ENCODE measurements at places on chromosomes 1 and 21.

- no peak for DNase-seq
Measured at GRCh38 chr1:108327534-108328466, 83.9 kb upstream of the NBPF4 start.

DNA sequence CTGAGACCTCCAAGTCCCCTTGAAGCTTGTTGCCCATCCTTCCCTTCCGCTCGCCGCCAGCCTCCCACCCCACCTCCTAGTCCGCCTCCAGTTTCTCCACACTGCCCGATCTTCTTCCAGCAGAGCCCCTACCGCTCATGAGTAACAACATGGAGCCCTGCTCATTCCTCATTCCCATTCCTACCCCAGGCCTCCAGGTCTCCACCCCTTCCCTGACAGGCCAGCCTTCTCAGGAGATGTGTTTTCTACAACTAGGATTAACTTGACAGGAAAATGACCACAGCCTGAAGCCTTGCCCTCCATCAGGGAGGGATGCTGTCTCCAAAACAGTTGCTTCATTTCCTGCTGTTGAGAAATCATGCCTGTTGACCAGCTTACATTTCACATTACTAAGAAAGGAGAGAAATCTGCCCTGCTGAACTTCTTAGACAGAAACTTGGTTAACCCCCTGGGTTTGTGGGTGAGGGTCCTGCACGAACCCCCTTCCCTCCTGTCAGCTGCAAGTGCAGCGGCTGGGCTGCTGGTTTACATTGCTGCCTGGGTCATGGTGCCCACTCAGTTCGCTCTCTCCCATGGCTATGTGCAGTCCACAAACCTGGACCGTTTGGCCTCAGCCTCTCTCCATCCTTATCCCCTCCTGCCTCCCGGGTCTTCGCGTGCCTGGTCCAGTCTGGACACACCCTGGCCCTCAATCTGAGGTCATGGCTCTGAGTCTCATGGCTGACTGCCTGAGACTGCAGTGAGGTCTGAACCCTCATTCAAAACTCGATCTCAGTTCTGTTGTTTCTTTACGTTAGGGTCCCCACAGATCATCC lies 16.1 kb upstream of the CHI3L1 start:
- no peak for DNase-seq

DNA sequence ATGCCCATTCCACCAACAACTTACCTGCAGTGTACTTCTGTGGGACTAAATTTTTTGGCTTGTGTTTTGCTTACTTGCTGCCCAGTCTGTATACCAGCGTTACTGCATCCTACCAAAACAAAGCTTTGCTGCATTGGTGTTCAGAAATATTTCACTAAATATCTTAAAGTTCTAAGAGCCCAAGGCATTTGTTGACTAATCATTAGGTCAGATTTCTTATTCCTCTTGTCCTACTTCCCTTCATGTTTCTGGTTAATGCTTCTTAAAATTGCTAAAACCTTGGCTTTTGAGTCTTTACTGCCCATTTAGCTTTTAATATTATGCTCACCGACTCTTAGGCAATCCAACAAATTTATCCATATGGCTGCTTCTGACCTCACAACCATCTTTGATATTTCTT lies 161.8 kb downstream of the DPYD start:
- no peak for DNase-seq

GRCh38 chr1:21813542-21813941 lies 1.5 kb downstream of the LDLRAD2 start:
- DNase-seq = no peak

- DNase-seq = no peak
Measured at GRCh38 chr1:118961156-118961555, 27.0 kb downstream of the TBX15 start.

GRCh38 chr21:36096398-36097290 lies 26.8 kb downstream of the CBR1 start:
- DNase-seq = no peak

- no peak for DNase-seq
Measured at GRCh38 chr1:31196685-31197084, 43.0 kb downstream of the NKAIN1 start.

- no peak for DNase-seq
Measured at GRCh38 chr1:178266619-178267066, 172.7 kb downstream of the RASAL2 start.

- no peak for DNase-seq
Measured at GRCh38 chr1:97108179-97108578, 386.6 kb downstream of the PTBP2 start.

DNA sequence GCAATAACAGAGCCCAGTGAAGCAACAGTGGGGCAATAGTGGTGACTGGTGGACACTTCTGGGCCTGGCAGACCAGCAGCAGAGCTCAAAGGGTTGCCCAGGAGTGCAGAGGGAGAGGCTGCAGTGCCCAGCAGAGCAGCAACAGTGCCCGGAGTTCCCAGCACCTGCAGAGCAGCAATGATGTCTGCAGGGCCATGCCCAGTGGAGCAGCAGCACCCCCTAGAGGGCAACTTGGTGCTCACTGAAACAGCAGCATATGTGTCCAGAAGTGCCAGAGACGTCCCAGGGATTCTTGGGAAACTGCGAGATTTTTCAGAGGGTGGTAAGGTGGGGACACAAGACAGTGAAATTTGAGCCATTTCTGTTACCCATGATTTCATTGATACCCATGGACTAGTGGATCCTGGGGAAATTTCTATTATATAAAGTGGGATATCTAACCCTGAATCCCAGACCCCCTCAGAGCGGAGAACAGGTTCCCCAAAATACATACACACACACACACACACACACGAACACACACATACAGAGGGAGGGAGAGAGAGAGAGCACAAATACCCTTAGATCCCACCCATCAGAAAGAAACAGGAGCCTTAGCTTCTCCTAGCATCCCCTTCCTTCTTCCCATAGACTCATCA lies 156.9 kb upstream of the GJB5 start:
- DNase-seq = peak; percentile 30

DNA sequence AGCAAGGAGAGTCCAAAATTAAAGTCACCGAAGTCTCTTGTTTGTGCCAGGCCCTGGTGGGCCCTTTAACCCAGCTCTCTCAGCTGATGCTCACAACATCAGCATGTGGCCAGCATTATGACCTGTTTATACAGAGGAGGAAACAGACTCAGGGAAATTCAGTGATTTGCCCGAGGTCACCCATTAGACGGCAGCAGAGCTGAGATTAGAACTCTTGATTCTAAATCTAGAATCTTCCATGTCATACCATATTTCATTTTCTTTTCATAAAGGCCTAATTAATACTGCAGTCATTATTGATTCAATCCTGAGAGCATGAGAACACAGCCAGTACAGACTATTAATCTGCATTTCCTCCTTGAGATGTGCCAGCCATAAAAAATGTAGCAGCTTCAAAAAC lies 63.7 kb downstream of the KCNN3 start:
- no peak for DNase-seq

DNA sequence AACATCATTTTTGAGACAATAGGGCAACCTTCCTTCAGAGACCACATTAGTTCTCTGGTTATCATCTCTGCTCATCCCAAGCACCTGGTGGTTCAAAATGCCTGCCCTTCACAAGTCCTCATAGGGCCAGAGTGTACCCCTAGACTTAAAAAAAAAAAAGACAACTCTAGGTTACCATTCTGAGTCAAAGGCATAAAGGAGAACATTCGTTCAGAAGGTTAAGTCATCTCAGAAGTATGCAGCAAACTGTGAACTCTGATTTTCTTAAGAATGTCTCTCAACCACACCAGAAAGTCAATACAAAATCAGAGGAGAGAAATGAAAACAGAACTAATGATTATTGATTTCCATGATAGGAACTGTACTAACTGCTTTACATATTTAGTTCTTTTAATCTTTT lies 9.2 kb upstream of the BEND5 start:
- no peak for DNase-seq

- DNase-seq = no peak
Measured at GRCh38 chr1:6347641-6348487, 45.7 kb downstream of the ACOT7 start.

Data from stimulated activated CD4-positive, alpha-beta T cell treated with anti-CD3 and anti-CD28 coated beads, Interleukin-1b, Interleukin-23, amount 100 ng/mL, for 24 hours (primary cell).